B cell (primary cell): ENCODE measurements at places on chromosomes 11 and 22.

GRCh38 chr11:45180179-45180847 is 33.9 kb downstream of the PRDM11 start:
- DNase-seq, result peak; percentile 34

DNA sequence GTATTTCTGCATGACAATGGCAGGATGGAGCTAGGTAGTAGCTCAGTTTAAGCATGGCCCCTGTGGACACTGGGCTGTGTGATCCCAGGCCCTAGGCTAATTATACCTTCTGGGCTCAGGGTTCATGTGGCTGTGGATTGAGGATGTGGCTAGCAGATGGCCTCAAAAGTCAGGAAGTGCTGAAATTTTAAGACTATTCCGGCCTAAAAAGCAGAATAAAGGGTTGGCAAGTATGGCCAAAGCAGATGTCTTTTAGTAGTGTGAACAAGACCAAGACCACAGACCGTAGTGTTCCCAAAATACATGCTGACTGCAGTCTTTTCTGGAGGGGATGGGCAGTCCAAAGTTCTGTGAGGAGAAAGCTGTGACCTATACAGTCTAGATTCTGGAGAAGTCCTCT is 115.7 kb upstream of the RAG2 start:
- DNase-seq, result no peak

GRCh38 chr11:121592708-121593107 is 139.9 kb upstream of the SORL1-AS1 start:
- DNase-seq, result no peak

DNA sequence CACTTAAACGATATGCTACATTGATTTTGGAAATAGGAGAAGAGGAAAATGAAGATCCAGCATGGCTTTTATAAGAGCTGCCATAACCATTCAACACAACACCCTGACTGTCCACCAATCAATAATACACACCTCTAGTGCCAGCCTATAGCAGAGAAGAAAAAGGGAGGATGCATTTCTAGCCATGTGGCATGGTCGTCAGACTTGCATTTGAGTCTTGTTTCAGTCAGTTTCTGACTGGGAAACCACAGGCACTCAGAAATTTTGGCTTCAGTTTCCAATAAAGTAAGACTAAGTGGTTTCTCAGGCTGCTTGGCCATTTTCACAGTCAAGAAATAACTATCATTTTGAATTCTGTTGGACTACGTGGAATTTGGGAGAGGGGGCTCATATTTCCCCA is 523.5 kb upstream of the LRRC4C start:
- no peak for DNase-seq

- DNase-seq, result no peak
Observed at GRCh38 chr11:44229624-44230023, 80.3 kb downstream of the ALX4 start.

DNA sequence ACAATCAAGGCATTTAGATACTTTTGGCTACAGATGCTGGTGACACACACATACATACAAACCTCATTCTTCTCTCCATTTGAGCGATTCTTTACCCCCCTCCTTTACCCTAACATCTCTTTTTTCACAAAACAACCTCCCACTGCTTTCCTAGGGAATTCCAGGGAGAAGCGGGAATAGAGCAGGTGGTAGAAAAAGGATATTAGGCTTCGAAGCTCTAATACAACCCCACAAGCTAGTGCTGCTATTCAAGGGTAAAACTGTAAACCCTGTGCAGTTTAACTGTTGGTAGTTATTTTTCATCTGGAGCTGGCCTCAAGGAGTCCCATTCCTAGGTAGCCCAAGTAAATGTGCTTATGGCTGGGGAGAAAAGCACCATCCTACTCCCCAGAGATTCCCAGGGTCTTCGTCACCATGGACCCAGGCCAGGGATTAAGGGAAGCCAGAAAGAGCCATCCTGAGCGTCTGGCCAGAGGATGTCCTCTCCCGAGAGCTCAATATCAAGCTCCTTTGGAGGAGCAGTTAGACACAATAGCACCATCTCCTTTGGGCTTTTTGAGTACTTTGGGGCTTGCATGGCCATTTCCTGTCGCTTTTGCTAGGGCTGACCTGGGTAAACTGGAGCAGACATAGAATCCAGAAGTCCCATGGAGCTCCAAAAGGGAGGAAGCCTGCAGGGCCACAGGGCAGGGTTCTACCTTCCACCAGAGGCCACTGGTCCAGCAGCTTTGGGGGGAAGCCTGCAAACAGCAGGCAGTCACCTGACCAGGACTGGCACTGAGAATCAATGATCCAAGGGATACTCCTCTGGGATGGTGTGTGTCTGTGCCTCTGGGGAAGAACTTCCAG is 3.1 kb downstream of the MAML2 start:
- DNase-seq, result peak; percentile 9

DNA sequence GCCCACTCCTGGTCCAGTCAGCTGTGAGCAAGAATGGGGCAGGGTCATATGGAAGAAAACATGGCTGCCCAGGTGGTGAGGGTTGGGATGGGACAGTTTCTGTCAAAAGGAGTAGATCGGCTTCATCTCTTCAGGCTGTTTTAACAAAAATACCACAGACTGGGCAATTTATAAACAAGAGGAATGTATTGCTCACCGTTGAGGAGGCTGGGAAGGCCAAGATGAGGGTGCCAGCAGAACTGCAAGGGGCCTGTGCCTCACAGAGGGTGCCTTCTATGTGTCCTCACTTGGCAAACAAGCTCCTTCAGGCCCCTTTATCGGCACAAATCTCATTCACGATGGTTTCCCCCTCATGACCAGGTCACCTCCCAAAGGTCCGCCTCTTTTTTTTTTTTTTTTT is 18.1 kb upstream of the RELT start:
- no peak for DNase-seq

- no peak for DNase-seq
Observed at GRCh38 chr11:36118084-36118483, 171.1 kb downstream of the COMMD9 start.

- DNase-seq, result no peak
Observed at GRCh38 chr11:86760577-86760976, 39.8 kb upstream of the PRSS23 start.

DNA sequence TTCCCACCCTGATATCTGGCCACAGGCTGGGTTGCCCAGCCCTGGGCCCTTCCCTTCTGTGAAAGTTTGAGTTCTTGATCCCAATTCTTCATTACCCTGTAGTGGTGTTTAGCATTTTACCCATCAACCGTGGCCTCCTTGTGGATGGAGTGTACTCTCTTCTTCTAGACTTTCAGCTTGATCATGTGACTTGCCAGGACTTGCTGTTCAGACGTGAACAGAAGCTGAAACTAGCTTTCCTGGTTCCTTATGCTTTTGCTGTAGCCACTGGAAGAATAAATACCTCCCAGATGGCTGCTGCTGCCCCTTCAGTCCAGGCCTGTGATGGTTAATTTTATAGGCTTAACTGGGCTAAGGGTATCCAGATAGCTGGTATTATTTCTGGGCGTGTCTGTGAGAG is 32.7 kb upstream of the DAGLA start:
- no peak for DNase-seq

- no peak for DNase-seq
Observed at GRCh38 chr11:118401880-118402590, 629 bp downstream of the ATP5MG start.

- no peak for DNase-seq
Observed at GRCh38 chr11:126336671-126337101, 18.8 kb upstream of the ST3GAL4 start.

- DNase-seq, result no peak
Observed at GRCh38 chr11:116532066-116532465, 240.7 kb downstream of the BUD13 start.

DNA sequence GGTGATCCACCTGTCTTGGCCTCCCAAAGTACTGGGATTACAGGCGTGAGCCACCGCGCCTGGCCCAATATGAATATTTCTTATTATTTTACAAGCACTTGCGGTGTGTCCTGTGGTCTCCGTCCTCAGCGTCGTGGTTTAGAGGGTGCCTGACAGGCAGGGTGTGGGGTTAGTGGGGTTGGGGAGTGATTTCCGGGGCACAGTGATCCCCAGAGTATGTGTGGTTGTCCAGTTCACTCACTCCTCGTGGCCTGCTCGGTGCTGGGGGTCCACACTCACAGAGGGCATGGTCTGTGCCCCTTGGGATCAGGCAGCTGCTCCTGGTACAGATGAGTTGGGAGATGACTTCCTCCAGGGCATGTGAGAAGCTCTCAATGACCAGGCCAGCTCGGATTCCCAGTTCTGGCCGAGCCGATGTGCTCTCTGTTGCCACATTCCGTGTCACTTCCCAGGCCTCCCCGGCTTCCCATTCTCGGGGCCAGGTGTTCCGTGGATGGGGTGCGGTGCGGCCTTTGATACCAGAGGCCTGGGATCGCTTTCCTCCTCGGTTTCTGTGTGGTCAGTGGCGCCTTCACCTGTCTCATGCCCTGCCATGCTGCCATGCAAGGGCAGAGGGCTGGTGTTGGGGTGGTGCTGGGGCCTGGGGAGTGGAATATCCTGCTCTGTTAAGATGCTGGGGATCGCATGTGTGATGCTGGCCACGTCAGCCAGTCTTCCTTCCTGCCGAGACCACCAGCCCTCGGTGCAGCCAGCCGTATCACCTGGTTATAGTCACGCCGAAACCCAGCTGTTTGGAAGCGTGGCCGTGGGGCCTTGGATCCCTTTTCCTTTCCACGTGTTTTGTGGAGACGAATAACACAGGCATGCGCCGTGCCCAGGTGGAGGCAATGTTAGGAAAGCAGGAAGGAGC is 39.6 kb downstream of the PARVB start:
- DNase-seq, result peak; percentile 37

GRCh38 chr11:34270711-34271110 is 87.1 kb downstream of the ABTB2 start:
- no peak for DNase-seq

DNA sequence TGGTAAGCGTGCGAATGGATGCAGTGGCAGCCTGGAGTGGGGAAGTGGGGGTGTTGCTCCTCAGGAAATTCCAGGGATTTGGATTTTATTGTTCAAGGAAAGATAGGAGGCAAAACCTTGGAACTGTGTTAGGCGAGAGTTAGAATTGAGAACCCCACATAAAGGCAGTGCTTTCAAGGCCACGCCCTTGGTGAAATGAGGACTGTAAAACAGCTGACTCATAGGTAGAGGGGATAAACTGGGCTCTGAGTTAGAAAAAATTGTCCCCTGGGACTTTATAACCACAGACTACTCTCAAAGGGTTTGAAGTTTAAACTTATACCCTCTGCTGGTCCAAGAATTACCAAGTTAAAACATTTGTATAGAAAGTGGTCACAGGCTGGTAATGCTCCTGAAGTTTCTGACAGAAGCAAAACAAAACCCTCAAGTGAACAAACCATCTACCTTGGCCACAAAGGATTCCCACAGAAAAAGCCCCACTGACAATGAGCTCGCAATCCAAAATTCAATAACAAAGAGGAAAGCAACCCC is 250.3 kb upstream of the TBCEL start:
- DNase-seq, result no peak

DNA sequence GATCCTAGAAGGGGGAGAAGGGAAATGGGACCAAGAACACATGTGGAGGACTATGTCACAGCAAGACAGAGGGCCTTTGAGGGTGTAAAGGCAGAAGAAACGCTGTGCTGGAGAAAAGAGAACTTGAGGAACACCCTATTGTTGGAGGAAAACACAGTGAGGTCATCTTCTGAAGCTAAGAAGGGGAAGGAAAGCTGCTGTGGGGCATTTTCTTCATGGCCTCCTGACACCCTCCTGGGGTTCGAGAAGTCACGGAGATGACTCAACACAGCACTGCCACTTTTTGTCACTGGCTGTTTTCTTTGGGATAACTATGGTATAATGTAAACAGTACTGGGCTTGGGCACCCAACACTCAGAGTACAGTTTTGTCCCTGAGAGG is 492.6 kb upstream of the CADM1 start:
- DNase-seq, result no peak

DNA sequence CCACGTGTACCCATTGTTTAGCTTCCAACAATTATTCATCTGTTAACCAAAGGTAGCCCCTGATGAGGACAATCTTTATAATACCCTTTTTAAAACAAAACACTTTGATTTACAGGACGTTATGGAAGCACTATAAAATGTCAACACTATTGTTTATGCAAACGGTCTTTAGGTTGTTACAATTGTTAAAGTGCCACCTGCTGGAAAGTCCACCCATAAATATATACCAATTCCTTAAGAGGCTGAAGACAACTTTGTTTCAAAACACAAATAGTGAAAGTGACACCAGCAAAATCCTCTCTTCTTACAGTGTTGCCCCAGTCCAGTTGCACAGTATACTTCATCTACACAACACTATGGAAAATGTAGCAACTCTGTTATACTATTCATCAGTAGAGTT is 68.9 kb upstream of the SLN start:
- no peak for DNase-seq

DNA sequence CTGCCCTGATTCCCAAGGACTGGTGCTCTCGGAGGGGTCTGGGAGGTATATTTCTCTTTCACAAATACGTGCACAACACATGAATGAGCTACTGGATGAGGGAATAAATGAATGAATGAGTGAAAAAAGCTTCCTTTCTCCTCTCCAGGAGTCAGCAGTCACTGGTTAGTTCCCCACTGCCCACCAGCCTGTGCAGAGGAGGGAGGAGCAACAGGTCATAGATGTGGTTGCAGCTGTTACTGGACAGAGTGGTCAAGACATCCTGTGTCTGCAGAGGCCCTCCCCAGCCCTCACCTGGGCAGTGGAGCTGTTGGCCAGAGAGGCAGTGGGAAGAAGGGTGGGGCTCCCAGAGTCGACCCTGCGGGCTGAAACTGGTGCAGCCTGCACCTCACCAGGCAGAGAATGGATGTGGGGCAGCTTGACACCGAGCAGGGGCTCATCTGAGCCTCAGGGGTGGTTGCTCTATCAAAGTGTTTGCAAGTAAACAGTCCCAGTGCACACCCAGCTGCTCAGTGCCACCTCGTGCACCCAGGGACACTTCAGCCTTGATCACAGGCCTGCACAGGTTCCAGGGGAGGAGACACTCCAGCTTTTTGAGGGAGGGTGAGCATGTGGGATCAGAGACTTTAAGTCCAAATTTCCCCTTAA is 1.4 kb upstream of the VPREB1 start:
- no peak for DNase-seq

DNA sequence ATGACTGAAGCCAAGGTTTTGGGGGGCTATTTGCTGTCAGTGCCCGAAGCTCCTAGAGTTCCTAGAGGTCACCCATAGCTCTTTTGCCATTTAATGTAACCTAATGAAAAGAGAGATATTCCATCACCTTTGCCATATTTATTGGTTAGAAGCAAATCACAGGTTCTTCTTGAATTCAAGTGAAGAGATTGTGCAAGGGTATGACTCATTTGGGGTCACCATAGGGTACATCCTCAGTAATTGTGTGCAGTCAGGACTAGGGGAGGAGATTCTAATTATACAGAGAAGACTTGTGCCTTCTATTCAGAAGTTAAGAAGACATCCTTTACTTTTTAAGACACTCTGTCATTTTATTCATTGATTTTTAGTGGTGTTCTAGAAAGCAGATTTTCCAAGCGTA is 6.9 kb upstream of the PRAME start:
- DNase-seq, result no peak

- no peak for DNase-seq
Observed at GRCh38 chr11:36469063-36469462, 41.0 kb downstream of the TRAF6 start.

- DNase-seq, result no peak
Observed at GRCh38 chr11:9269492-9270013, 4.4 kb upstream of the DENND5A start.

GRCh38 chr11:36253238-36253637 is 36.0 kb downstream of the COMMD9 start:
- DNase-seq, result no peak
